ENCODE measurements at places on chromosomes 2 and 18.
A peak's percentile ranks its signal among the peaks of the same experiment; 100 is the strongest.

DNA sequence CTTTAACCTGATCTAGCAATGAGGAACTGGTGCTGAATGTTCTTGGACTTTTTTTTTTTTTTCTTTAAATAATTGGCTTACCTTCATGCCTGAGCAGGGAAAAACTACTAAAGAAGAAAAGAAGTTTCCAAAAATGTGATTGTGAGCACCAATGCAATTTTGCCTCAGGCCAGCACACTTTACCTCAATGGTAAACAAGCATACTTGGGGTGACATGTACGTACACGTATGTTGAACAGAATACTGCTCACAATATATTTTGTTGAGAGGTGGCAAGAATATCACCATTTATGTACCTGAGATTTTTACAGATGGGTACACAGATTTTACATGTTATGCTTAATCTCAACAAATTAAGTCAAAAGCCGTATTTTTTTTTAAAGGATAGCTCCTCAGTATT, 144.3 kb downstream of the FIGN start:
- DNase-seq = no peak

- no peak for DNase-seq
Observed at GRCh38 chr2:147614471-147614870, 230.4 kb upstream of the ACVR2A start.

DNA sequence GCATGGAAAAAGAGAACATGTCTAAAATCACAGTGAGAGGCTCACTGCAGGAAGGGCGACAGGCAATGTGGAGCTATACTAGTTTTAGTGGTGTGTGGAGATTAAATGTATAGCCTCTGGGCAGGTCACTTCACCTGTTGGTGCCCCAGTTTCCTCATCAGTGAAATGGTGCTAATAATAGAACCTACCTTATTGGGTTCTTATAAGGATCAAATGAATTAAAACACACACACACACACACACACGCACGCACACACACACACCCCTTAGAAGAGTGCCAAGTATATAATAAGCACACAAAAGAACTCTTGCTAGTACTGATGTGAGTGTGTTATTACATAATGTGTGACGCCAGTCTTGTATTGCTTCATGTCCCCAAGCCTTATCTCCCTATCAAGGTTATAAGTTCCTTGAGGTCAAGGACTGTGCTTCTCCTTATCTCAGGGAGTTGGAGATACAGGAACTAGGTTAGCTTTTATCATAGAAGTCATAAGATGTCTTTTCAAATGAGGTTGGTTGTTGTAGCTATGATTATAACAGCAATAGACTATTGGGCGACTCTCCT, 98.0 kb upstream of the CXCR4 start:
- no peak for DNase-seq

GRCh38 chr18:36811955-36812354, 16.8 kb downstream of the TPGS2 start:
- DNase-seq = no peak

- DNase-seq = no peak
Observed at GRCh38 chr2:33301355-33301754, 175.1 kb upstream of the RASGRP3 start.

- DNase-seq = no peak
Observed at GRCh38 chr2:69177063-69177771, 164.2 kb downstream of the ANTXR1 start.

DNA sequence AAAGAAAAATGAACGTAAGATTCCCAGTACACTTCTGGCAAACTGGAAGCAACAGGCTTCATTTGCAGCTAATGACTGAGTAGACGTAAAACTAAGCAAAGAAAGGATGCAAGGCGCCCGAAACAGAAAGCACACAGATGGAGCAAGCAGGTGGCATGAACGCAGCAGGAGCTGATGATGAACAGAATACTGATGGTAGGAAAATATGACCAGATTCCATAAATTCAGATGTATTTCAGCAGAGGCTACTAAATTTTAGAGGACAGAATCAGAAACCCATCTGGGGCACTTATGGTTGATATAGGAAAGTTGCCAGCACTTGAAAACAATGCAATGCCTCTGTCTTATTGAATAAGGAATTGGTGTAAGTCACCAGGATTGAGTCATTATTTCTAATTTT, 658.7 kb upstream of the LINC00305 start:
- peak; percentile 38 for DNase-seq

GRCh38 chr2:110881908-110882307, 149.5 kb downstream of the ACOXL start:
- no peak for DNase-seq

- no peak for DNase-seq
Observed at GRCh38 chr2:74037379-74037860, 52.7 kb downstream of the TET3 start.
